Naive thymus-derived CD4-positive, alpha-beta T cell (primary cell): ENCODE measurements at places on chromosomes 1 and 21.

- no peak for DNase-seq
These were observed 91.9 kb downstream of the GTF2B start for GRCh38 chr1:88799491-88799890.

GRCh38 chr1:201213926-201214325, 23.3 kb downstream of the IGFN1 start:
- no peak for DNase-seq

- DNase-seq = no peak
These were observed 47.1 kb upstream of the INSL5 start for GRCh38 chr1:66848193-66848592.

DNA sequence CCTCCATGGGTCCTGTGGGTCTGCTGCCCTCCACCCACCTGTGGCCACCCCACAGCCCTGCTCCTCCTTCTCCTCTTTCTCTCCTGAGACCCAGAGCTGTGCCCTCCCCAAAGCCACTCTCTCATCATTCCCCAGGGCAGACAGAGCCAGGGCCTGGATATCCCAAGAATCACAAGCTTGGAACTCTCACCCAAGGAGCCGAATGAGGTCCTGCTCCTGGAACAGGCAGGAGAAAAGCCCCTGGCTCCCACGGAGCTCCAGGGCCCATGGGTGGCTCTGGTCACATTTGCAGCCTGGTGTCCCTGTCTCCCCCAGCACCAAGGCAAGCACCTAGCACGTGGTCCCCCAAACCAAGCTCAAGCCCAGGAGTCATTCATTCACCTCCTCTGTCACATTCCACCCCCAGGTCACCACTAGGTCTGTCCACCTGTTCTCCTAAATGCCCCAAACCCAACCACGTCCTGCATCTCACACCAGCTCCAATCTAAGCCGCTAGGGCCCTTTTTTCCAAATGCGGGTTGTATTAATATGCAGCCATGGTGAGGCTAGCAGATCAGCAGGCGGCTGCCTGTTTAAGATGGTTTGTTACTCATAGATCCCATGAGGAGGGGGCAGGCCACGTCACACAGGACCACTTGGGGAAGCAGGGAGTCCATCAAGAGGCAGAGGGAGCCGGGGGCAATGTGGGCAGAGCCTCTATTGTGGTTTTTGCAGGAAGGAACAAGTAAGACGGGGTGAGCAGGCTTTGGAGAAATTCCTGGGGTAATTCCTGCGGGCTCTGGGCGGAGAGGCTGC, 215.5 kb upstream of the VAMP3 start:
- DNase-seq = no peak

DNA sequence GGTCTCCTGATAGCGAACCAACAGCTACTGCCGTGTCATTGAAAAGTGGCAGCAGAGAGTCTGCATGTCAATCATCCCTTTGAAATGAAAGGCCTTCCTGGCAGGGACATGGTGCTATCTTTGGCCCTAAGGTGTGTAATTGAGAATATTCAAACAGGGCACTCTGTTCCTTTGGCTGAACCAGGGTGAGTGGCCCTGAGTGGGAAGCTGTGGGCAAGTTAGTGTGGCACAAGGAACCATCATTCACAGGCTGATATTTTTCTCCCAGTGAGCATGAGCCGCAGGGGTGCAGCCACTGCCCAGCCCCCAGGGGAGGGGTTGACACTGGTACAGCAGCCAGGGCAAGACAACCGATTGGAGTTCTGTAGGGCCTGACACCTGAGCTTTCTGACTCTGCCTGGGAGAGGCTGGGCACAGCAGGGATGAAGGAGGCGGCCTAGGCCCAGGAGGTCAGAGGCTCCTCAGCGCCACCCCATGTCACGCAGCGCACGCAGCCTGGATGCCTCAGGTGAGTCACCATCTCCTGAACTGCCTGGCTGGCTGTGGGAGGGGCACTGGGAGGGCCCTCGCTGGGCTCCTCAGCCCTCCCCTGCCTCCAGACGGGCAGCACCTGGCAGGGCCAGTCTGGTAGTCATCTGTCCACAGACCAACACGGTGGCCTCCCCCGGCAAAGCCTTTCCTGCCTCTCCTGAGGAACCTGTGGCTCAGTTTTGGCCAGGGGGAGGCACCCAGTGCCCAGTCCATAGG, 13.2 kb downstream of the QSOX1 start:
- no peak for DNase-seq

DNA sequence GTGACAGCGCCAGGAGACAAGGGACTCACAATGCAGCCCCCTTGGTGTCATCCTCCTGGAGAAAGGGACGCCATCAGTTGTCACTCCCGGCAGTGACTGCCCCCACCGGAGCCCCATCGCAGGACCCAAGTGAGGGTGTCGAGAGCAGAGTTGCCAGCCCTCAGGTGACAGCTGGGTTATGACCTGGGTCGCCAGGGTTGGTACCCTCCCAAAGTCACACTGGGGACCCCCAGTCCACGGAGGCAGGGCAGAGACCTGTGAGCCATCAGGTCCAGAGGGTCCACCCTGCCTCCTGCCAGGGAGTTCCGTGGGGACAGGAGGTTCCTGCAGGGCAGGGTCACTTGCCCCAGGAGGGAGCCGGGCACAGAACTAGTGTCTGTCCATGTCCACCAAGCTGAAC, 78.2 kb upstream of the IFFO2 start:
- no peak for DNase-seq

DNA sequence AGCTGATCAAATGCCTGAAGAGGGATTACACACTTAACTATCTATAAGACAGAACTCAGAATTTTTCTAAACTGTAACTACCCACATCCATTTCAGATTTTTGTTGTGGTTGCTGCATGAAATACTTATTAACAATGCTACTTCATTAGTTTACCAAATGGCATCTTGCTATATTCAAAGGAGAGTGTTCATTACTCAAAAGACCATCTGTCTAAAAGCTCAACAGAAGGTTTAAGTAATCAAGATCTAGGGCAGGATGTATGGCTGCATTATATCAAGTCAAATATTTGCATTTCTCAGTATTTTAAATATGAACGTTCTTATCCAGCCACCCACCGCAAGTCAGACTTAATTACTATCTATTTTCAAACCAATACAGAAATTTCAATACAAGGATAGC, 79.9 kb downstream of the SIPA1L2 start:
- no peak for DNase-seq

DNA sequence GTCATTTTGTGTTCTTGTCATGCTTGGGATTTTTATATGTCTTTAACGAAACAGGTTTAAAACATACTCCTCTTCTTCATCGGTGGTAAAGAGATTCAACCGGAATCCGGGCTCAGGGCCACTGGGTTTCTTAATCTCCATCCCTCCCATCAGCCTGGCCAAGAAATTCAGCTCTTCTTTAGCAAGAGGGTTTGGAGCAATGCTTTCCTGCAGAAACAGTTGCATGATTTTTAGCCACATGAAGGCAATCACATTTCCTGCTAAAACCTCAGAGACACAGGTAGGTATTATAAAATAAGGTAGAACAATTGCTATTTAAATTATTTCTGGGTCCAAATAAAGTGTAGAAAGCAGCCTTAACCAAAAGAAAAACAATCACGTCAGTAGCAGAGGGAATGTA, 22.7 kb upstream of the LSM10 start:
- no peak for DNase-seq

- DNase-seq = no peak
These were observed 106.0 kb downstream of the NOS1AP start for GRCh38 chr1:162175379-162176081.

GRCh38 chr1:162229549-162229948, 147.1 kb downstream of the SPATA46 start:
- DNase-seq = no peak

DNA sequence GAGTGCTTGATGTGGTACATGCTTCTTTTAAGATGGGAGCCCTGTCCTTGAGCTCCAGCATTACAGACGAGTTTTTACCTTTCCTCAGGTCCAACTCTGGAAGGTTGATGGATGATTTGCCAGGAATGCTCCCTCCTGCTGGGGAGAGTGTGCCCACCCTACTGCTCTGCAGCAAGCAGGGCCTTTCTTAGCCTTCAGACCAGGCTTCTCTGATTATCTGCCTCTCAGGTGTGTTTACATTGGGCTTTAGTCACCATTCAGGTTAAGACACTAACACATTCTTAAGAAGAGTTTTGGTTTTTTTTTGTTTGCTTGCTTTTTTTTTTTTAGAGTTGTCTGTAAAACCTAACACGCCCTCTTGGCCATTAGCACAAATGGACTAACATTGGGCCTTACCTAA, 301.8 kb downstream of the KCNT2 start:
- no peak for DNase-seq

- no peak for DNase-seq
These were observed 70.3 kb downstream of the URB2 start for GRCh38 chr1:229696385-229696784.
